ENCODE measurements at places on chromosomes 12 and 14.

DNA sequence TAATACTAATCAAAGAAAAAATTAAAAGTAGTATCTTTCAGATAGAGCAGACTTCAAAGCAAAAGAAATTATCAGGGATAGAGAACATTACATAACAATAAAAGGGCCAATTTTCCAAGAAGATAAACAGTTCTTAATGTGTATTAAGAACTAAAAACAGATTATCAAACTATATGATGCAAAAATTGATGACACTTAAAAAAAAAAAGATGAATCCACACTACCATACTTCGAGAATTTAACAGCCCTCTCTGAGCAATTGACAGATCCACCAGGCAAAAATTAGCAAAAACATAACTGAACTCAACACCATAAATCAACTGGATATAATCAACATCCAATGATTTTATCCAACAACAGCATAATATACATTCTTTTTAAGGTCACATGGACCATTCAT lies 686.5 kb downstream of the LRFN5 start:
- DNase-seq, result no peak

DNA sequence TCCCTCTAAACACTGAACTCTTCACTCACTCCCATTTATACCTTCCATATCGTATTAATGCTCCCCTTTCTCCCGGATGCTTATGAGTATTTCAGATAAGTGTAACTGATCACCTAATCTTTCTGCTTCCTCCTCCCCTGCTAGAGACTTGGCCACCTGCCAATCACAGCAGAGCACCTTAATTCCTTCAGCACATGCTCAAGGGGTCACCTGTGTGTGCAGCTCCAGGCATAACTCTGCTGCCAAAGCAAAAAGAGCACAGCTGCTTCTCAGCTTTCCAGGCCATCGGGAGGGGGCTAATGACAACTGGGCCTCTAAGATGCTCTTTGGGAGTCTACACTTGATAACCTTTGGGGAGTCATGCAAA lies 106.9 kb upstream of the DYRK2 start:
- no peak for DNase-seq

DNA sequence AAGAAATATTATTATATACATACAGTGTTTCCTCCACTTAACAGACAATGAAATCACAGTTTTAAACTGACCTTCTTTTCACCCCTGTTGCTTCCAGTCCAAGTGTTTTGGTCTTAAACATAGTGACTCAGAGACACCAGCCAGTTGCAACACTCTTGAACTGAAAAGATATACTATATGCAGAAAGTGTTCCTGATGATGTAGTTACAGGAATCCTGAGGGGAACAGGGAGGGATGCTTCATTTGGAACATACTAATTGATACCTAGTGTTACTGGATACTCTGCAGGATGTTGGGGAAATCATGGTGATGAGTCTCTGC lies 420.8 kb downstream of the CCDC91 start:
- DNase-seq, result no peak

DNA sequence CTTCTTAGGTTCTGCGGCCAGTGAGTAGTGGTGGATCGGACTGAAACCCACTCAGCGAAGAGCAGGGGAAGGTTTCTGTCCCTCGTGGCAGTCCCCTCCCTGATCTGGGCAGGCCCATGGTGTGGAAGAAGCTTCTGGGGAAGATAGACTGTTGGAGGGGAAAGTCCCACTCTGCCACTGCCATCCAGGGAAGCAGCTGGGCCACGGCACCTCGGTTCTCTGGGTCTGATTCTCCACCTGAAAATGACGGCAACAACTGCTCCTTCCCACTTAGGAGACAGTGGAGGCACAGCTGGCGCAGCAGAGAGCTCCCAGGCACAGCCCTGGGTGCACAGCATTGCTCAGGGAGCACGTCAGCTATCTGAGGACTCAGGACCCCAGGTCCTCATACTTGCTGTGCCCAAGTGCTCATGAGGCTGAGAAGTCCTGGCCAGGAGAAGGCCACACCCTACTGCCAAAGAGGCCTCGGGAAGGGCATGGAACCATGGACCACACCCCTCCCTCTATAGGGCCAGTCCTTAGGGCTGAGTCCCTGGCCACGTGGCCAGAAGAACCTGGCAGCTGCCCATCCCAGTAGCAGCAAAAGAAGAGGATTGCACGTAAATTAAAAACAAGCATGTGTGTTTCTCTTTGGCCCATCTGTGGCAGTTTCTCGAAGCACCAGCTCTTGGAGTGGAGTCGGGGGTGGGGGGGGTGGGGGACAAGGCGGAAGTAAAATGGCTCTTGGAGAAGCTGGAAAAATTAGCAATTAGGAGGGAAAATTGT lies 85.3 kb upstream of the BCL11B start:
- DNase-seq, result no peak

GRCh38 chr12:574475-575128 lies 88.6 kb downstream of the NINJ2 start:
- DNase-seq, result no peak

DNA sequence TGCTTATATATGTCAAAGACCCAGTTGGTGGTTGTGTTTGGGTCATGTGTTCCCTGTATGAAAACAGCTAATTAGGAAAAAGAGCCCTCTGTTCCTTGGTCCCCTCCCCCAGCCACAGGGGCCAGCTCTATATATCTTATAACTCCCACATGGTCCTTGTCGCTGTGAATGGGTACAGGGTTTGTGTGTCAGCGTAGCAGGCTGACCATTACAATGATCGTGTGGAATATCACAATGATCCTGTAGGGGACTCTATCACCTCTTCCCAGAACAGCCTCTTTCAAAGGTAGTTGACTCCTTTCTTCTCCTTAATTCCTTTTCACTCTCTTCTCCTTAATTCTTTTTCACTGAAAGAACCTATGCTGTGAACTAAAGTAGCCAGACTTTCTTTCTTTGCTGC lies 51.6 kb upstream of the RIC8B start:
- DNase-seq, result no peak
